ENCODE measurements at places on chromosomes 13 and 19.

DNA sequence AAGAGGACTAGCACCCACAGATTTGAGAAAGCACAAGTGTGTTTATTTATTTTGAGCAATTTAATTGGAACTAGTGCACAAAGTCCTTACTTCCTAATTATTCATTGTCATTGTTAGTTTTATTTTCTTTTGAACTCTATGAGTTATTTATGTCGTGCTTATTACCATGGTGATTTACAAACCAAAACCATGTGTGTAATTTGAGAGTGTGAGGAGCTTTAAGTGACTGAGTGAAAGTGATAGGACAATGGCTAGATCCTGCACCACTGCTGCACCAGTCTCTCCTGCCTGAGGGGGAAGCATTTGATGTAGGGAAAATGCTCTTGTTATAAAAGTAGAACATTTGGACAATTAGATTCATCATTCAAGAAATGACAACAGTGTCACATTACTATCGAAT lies 172.3 kb upstream of the KLF12 start:
- no peak for DNase-seq

GRCh38 chr19:14410091-14411051 lies 8.8 kb downstream of the DDX39A start:
- no peak for DNase-seq

- DNase-seq, result no peak
Observed at GRCh38 chr13:102322211-102322610, 79.6 kb downstream of the FGF14 start.

GRCh38 chr13:27372896-27373295 lies 51.5 kb upstream of the GTF3A start:
- DNase-seq, result peak; percentile 68

DNA sequence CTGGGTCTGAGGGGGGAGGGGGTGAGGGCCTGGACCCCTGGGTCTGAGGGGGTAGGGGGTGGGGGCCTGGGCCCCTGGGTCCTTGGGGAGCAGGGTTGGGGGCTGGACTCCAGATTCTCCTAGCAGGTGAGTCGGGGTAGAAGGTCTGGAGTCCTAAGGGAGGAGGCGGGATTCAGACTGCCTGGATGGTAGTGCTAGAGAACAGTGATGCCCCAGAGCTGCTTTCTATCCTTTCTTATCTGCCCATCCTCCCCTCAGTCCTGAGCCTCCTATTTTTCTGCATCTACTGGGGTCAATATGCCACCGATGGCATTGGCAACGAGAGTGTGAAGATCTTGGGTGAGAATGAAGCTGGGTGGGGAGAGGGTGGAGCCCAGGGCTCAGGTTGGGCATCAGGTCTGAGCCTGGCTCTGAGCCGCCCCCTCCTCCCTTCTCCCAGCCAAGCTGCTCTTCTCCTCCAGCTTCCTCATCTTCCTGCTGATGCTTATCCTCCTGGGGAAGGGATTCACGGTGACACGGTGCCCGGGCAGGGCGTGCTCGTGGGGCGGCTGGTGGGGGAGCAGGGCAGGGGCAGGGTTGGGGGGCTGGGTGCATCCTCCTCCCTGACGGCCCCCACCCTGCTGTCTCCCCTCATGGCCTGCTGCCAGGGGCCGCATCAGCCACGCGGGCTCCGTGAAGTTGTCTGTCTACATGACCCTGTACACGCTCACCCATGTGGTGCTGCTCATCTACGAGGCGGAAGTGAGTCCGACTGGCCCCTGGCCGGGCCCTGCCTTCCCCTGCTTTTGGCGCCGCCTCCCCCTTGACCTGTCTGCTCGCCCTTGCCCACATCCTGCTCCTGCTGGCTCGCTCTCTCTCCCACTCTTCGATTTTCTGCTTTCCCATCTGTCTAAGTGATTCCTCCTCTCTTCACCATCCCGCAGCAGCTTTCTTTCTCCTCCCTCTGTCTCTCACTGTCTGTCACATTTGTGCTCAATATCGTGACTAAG lies 3.4 kb downstream of the TMEM145 start:
- DNase-seq, result no peak

DNA sequence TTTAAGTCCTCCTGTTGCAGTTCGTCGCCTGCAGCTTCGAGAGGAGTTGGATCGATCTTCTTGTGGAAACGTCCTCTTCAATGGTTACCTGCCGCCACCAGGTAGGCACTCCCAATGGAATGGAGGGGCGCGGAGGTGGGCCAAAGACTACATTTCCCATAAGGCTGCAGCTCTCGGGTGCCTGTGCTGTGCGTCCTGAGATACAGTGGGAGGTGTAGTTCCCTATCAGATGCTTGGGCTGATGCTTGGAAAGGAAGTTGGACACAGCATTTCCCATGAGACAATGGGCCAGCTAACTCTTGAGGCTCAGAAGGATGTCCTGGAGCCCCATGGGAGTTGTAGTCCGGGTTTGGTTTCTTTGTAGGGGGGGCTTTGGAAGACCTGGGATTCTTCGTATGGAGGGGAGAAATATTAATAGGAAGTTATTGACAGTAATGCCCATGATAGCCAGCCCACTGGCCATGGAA lies 1.8 kb downstream of the SHKBP1 start:
- no peak for DNase-seq

DNA sequence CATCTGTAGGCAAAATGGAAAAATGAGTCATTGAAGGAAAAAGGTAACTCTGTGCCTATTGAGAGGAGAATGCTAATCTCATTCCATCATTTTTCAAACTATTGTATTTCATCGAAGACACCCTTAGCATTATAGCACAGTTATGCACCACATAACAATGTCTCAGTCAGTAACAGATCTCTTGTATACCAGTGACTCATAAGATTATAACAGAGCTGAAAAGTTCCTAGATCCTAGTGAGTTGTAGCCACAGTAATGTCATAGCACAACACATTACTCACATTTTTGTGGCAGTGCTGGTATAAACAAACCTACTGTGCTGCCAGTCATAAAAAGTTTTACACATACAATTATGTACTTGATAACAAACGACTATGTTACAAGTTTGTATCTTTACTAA lies 1077.6 kb downstream of the DIAPH3 start:
- DNase-seq, result no peak

- no peak for DNase-seq
Observed at GRCh38 chr19:15294561-15294990, 37.8 kb downstream of the BRD4 start.

GRCh38 chr19:3986260-3987041 lies 1.2 kb upstream of the EEF2 start:
- peak; percentile 67 for DNase-seq

DNA sequence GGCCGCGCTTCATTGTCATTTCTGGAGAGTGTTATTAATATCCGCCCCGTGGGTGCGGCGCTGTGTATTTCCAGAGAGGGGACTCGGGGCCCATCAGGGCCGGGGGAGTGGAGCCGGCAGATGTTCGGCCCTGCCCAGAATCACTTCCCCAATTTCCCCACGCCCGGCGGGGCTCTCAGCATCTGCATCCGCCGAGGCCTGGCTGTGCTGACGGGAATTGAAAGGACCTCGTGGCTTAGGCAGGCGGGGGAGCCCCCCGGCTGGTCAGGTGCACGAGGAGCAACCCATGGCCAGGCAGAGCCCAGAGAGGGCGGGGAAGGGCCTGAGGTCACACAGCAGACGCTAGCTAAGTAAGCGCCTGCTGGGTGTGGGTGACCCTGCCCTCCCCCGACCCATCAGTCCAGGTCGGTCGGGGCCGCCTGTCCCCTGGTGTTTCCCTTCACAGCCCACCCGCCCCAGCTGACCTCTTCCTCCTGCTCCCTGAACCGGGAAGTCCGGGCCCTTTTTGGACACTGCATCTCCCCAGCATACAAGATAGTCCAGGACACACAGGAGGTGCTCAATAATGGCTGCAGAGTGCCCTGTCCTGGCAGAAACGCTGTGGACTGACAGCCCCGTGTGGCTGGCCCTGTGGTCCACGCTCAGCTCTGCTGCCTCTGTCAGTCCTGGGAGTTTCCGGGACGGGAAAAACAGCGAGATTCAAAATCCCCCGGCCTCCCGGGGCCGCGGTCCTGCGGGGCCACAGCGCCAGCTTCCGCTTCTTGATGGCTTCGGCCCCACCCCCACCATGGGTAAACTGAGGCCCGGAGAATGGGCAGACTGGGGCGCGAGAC lies 22.1 kb downstream of the ARID3A start:
- DNase-seq, result no peak

GRCh38 chr13:20353973-20354372 lies 121.9 kb upstream of the GJB6 start:
- DNase-seq, result no peak

DNA sequence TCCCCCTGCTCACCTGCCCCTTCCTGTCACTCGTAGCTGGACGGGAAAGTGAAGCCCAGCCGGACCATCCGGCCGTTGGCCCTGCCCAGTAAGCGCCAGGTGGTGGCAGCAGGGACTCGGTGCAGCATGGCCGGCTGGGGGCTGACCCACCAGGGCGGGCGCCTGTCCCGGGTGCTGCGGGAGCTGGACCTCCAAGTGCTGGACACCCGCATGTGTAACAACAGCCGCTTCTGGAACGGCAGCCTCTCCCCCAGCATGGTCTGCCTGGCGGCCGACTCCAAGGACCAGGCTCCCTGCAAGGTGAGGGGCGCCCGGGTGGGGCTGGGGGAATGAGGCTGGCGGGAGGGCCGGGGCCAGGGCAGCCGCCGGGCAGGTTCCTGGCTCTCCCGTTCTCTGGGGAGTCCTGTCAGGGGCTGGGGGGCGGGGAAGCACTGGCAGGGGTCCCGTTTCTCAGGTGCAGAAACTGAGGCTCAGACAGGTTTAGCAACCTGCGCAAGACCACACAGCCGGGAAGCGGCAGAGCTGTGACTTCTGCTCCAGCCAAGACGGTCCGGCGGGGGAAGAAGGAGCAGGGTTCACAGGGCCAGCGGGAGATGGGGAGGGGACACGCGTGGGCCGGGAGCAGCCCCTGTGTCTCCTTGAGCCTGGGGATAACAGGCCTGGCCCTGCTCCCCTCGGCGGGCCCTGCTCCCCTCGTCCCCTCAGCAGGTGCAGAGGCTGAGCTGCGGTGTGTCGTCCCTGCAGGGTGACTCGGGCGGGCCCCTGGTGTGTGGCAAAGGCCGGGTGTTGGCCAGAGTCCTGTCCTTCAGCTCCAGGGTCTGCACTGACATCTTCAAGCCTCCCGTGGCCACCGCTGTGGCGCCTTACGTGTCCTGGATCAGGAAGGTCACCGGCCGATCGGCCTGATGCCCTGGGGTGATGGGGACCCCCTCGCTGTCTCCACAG lies 5.3 kb downstream of the GZMM start:
- DNase-seq, result no peak

DNA sequence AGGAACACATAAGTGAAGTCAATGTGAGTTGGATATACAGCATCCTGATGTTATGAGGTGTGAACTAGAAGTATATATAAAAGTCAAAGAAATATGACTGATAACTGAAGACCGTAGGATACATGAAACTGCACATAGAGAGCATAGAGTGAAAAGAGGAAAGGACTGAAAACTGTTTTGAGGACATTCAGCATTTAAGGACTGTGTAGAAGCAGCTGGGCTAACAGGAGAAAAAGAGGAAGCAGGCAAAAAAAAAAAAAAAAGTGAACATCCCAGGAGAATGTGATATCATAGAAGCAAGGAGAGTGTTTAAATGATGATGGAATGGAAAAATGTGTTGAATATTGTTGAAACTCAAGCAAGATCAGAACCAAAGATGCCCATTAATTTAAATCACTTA lies 363.5 kb downstream of the PCDH20 start:
- no peak for DNase-seq

DNA sequence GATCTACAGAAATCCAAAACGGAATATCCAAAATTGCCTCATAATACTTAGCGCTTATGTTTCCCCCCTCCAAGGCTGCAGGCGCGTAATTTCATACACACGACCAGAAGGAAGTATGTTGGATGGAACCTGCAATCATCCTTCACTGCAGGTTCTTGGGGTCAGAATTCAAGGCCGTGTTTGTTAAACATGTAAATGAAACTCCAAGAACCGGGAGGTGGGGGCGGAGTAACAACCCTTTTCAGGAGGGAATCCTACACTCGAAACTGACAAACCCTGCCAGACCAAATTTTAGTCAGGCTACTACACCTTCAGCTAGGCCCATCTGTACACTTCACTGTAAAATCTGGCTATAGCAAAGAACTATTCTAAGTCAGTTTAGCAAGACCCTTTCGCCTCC lies 1.3 kb downstream of the ZNF607 start:
- DNase-seq, result no peak

DNA sequence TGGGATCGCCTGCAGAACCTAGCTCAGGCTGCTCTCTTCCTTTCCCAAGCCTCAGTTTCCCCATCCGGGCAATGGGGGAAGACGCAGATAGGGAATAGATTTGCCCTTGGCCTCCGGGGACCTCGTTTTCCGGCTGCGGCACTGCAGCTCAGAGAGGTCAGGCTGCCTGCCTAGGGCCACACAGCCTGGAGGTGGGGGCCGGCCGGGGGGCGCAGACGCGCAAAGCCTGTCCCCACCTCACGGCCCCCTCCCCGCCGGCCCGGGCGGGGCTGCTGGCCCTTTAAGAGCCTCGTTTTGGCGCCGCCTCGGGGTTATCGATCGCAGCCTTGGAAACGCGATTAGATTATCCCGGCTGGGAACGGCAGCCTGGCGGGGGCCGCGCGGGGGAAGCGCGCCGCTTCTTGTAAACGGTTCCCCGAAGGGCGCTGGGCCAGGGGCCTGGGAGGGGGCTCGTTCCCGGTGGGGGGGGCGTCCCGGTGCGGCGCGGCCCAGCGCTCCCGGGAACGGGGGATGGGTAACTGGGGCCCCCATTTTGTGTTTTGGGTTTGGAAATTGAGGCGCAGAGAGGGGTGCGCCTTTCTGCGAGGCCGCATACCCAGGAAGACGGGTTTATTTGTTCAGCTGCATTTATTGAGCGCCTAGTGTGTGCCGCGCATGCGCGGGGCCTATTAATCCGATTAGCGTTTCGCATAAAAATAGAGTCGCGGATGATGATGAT lies 23.4 kb upstream of the TCF3 start:
- no peak for DNase-seq

DNA sequence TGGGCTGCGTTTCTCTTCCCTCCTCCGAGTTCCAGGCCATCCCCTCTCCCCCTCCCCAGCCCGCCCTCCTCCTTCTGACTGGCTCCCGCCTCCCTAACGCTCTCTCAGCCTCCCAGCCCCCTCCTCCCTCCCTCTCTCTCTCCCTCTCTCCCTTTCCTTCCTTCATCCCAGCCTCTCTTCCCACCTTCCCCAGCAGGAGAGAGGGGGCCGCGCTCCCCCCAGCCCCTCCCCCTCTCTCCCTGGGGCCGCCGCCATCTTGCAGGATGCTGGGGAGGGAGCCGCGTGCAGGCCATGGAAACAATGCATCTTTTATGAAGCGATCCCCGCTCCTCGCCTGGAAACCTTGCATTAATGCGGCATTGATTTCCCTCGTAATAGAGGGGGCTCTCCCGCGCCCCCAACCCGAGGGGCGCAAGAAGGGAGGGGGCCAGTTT lies 42.6 kb upstream of the ADGRL1 start:
- no peak for DNase-seq

DNA sequence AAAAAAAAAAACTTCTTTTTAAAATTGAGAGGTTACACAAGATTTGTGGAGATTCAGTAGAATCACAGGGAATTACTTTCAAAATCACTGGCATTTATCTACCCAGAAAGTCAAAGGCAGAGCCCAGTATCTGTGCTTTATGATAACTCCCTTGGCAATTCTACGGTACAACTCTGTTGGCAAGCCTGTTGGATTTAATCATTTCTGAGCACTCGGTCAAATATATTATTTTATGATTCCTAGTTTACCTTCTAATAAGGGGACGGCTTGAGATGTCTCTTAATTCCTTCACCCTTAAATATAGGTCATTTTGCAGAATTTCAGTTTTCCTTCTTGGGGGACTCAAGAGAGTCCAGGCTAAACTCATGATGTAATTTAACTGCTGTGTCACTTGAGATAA lies 987.6 kb downstream of the EFNB2 start:
- no peak for DNase-seq

- no peak for DNase-seq
Observed at GRCh38 chr13:48909056-48909389, 66.7 kb upstream of the FNDC3A start.

GRCh38 chr13:61960981-61961380 lies 545.3 kb upstream of the PCDH20 start:
- no peak for DNase-seq
